ENCODE measurements at places on chromosomes 5 and 9. TPM values are rescaled to one million over a fixed set of nuclear protein-coding genes. Genes with fewer than 3 reads are reported as not detected.

DNA sequence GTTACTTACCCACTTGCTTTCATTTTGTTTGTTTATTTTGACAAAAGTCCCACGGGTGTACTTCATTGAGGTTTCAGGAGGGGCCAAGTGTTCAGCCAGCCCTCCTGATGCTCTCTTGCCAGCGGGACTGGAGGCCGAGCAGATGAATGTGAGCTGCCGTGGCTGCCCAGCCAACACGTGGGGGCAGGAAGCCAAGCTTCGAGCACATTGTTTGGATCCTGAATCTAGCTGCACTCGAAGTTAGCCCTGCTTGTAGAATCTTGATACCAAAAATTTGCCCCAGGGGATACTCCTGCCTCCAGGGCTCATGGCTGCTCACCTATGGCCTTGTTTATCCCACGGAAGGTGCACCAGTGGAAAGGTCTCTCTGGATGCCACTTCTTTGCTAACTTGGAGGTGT lies 49.3 kb downstream of the RASGEF1C start:
- H3K4me3 ChIP-seq, result no peak overlapping the region
- no peaks in the 10 kb centered on the region for H3K27me3 ChIP-seq
- no peaks in the 10 kb centered on the region for H3K36me3 ChIP-seq
- DNase-seq, result no peak
- H3K4me1 ChIP-seq, result no peaks in the 10 kb centered on the region

DNA sequence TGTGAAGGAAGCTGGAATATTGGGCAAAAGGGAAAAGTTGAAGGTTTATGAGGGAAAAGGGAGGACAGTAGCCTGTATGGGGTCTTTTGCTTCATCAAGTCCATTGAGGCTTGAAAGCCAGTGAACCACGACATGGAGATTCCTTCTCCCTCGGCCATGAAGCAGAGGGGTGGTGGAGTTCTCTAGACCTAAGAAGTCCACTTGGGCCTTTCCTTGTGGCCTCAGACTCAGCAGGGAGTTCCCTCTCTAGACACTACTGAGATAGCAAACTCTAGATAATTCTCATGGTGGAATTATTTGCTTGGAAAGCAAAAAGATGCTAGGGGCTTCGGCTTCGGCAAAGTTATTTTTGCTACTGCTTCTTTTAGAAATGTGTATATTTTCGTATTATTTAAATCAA lies 78.5 kb downstream of the FOXD1 start:
- H3K27ac ChIP-seq, result no peak overlapping the region
- H3K4me3 ChIP-seq, result no peak overlapping the region
- DNase-seq, result no peak
- no peaks in the 10 kb centered on the region for H3K36me3 ChIP-seq
- no peaks in the 10 kb centered on the region for H3K4me1 ChIP-seq

DNA sequence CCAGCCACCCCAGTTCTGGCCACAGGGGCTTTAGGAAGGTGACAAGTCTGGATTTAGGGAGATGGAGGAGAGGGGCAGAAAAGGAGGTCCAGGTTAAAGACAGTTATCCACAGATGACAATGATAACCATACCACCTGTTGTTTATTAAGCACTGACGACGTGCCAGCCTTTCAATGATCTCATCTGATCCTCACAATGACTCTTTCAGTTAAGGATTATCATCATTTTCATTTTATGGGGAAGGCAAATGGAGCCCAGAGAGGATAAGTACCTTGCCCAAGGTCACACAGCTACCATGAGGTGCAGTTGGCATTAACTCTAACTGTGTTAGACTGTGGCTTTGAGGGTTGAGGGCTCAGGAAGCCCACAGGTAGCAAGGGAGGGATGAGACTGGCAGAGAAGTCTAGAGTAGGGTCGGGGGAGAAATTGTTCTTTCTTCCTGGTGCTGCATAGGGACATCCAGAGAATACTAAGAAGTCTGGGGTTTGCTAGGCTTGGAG lies 21.5 kb upstream of the JADE2 start:
- peaks cover 38% of the 10 kb centered on the region for H3K4me1 ChIP-seq
- no peak overlapping the region for H3K4me3 ChIP-seq
- no peaks in the 10 kb centered on the region for H3K36me3 ChIP-seq
- no peaks in the 10 kb centered on the region for H3K27me3 ChIP-seq

GRCh38 chr9:77939149-77939668 lies 92.4 kb downstream of the GNAQ start:
- no peaks in the 10 kb centered on the region for H3K4me1 ChIP-seq
- H3K36me3 ChIP-seq, result no peaks in the 10 kb centered on the region
- no peak overlapping the region for H3K4me3 ChIP-seq
- DNase-seq, result no peak
- H3K27me3 ChIP-seq, result no peaks in the 10 kb centered on the region

- no peak overlapping the region for H3K4me3 ChIP-seq
- no peaks in the 10 kb centered on the region for H3K4me1 ChIP-seq
- no peak for DNase-seq
- H3K36me3 ChIP-seq, result no peaks in the 10 kb centered on the region
- H3K27me3 ChIP-seq, result no peaks in the 10 kb centered on the region
Observed at GRCh38 chr5:112063191-112063590, 306.2 kb upstream of the NREP start.

DNA sequence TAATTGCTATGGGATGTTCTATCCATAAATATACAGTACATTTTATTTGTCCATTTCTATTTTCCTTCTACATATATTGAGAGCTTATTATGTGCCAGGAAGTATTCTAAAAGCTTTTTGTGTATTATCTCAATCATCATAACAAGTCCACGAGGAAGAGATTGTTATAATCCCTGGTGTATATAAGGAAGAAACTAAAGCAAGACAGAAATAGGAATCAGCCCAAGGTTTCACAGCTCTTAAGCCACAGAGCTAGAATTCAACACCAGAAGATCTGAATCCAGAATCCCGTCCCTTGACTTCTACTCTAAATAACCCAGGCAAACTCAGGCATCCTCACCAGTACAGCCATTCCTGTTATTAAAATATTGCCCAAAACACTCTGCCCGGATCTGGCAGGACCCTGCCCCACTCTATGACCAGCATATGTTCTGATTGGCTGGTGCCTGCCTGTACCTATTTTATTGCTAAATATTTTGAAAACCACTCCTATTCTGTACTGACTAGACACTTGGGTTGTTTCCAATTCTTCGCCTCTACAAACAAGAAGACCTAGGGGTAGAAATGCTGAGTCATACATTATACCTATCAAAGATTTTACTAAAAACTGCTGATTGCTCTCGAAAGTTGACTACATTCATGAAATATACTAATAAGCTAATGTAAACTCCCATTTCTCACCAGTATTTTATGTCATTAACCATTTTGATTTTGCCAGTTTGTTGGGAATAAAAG lies 297.4 kb downstream of the ENC1 start:
- H3K4me3 ChIP-seq, result no peak overlapping the region
- H3K4me1 ChIP-seq, result no peaks in the 10 kb centered on the region
- no peak overlapping the region for H3K27ac ChIP-seq
- DNase-seq, result no peak
- H3K27me3 ChIP-seq, result no peaks in the 10 kb centered on the region

GRCh38 chr5:168174376-168174775 lies 117.1 kb upstream of the WWC1 start:
- H3K4me3 ChIP-seq, result no peak overlapping the region
- peaks cover 4% of the 10 kb centered on the region for H3K27me3 ChIP-seq

GRCh38 chr9:119477197-119477596 lies 108.0 kb upstream of the BRINP1 start:
- no peaks in the 10 kb centered on the region for H3K4me1 ChIP-seq
- no peaks in the 10 kb centered on the region for H3K36me3 ChIP-seq
- no peak overlapping the region for H3K4me3 ChIP-seq
- no peak for DNase-seq
- H3K27me3 ChIP-seq, result no peaks in the 10 kb centered on the region
- no peak overlapping the region for H3K27ac ChIP-seq

DNA sequence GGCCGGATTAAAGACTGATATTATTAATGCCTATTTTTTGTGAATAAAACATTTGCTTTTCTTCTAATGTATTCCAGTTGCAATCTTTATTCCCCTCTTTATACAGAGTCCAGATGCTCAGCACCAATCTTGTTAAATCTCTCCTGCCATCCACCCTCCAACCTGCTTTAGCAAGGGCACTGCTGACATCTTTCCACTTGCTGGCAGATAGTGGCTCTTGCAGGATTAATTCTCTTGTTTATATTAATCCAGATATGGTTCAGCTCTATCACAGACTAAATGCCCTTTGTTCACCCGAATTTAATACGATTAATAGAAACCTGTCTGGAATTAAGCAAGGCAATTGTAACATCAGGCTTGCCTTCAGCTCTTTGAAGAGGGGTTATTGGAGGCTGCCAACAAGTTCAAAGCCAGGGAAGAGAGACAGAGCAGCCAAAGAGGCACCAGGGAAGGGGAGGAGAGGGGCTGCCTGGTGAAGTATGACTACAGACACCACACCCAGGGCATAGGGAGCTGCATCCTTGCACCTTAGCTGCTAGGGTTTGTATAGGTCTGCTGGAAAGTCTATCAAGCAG lies 236.2 kb downstream of the SAXO1 start:
- DNase-seq, result no peak
- H3K4me1 ChIP-seq, result no peaks in the 10 kb centered on the region
- H3K27ac ChIP-seq, result no peak overlapping the region
- no peak overlapping the region for H3K4me3 ChIP-seq
- H3K27me3 ChIP-seq, result no peaks in the 10 kb centered on the region

DNA sequence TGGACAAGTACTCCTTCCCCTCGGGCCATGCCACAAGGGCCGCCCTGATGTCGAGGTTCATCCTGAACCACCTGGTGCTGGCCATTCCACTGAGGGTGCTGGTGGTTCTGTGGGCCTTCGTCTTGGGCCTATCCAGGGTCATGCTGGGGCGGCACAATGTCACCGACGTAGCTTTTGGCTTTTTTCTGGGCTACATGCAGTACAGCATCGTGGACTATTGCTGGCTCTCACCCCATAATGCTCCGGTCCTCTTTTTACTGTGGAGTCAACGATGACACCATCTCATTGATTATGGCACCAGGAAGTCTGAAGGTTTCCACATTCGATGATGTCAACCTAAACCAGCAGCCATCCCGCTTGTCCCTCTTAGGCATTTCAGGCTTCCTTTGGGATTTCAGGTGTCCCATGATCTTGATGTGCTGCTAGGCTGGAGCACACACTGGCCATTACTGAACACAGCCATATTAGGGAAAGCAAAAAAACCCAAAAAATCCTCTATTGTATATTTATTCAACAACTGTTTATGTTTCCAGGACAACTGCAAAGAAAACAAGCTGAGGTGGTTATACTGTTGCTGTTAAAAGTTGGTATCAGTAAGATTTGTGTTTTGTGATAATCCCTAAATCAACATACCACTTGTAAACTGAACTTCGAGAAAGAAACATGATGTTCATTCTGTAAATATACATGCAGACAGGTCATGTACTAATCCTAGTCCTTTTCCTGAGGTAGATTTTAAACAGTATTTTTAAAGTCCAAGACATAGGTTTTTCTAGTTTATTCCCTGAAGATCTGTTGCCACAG lies 1.1 kb downstream of the PLPP6 start:
- H3K27ac ChIP-seq, result peak overlapping the region; percentile 91
- H3K27me3 ChIP-seq, result no peaks in the 10 kb centered on the region

DNA sequence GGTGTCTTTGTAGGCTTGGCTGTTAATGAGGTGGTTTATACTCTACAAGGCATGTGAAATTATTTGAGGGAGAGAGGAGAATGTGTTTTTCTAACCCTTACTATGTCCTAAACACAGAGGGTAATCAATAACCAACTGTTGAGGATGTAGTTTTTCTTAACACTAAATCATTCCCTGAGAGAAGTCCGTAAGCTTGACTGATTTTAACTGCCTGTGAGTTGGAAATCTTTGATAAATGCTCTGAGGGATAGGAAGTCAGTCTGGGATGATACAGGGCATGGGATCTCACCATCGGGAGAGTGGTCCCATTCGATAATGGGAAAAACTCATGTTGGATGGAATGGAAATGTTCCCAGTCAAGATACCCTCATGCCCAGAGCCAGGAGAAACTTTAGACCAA lies 249.6 kb downstream of the PDZD2 start:
- no peak for DNase-seq
- no peaks in the 10 kb centered on the region for H3K4me1 ChIP-seq
- H3K27ac ChIP-seq, result no peak overlapping the region
- H3K4me3 ChIP-seq, result no peak overlapping the region
- H3K36me3 ChIP-seq, result no peaks in the 10 kb centered on the region
- no peaks in the 10 kb centered on the region for H3K27me3 ChIP-seq

DNA sequence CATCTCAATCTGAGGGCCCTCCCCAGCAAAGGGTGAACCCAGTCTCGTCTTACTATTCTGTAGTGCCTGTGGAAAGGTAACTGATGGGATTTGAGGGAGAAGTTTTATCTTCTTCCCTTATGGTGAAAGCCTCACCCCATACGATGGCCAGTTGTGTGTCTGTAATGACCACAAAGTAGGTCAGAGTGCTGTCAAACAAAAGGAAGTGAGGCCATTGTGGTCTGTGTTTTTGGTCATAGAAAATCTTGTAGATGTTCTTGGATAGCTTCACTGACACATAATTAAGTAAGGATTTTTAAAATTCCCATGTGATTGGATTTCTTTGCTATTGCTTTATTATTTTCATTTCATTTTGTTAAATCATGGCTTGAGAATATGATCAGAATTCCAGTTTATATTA lies 505.1 kb upstream of the KLF4 start:
- DNase-seq, result no peak
- no peak overlapping the region for H3K4me3 ChIP-seq
- peaks cover 6% of the 10 kb centered on the region for H3K4me1 ChIP-seq
- H3K36me3 ChIP-seq, result no peaks in the 10 kb centered on the region
- no peak overlapping the region for H3K27ac ChIP-seq

GRCh38 chr9:118059484-118060278 lies 355.5 kb downstream of the TLR4 start:
- no peak overlapping the region for H3K4me3 ChIP-seq
- H3K27me3 ChIP-seq, result no peaks in the 10 kb centered on the region
- H3K27ac ChIP-seq, result no peak overlapping the region
- H3K36me3 ChIP-seq, result no peaks in the 10 kb centered on the region
- H3K4me1 ChIP-seq, result no peaks in the 10 kb centered on the region
- DNase-seq, result no peak

DNA sequence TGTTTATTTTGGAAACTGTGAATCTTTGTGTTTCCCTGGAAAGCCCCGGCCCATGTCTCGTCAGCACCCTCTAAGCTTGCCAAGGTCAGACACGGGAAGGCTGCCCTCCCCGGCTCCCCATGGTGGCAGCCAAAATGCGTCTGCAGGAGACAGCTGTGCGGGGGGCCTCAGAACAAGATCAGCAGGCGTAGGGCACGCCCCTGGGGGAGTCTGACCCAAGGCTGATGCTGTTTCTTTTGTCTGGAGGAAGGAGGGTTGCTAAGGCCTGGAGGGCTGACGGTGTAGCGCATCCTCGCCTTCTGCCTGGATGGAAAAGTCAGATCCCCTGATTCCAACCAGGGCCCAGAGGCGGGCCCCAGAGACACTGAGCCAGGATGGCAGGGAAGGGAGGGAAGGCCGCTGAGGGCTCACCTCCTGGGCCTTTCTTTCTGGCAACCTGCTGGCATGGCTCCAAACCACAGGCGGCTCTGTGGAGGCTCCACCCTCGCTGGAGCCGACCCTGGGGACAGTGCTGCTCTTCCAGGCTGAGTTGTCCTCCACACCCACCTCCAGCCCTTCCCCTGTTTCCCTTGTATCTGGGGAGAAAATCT lies 57.2 kb downstream of the OLFM1 start:
- H3K4me1 ChIP-seq, result no peaks in the 10 kb centered on the region
- DNase-seq, result no peak
- no peak overlapping the region for H3K4me3 ChIP-seq
- no peaks in the 10 kb centered on the region for H3K27me3 ChIP-seq
- no peaks in the 10 kb centered on the region for H3K36me3 ChIP-seq

The LHX3 gene
- not detected for total RNA-seq

The CDX1 gene
- not detected for total RNA-seq

The SLC1A3 gene
- total RNA-seq, result 41.1 TPM

The LIX1 gene
- 0.14 TPM for total RNA-seq
